ENCODE measurements at places on chromosomes 1 and 21.

DNA sequence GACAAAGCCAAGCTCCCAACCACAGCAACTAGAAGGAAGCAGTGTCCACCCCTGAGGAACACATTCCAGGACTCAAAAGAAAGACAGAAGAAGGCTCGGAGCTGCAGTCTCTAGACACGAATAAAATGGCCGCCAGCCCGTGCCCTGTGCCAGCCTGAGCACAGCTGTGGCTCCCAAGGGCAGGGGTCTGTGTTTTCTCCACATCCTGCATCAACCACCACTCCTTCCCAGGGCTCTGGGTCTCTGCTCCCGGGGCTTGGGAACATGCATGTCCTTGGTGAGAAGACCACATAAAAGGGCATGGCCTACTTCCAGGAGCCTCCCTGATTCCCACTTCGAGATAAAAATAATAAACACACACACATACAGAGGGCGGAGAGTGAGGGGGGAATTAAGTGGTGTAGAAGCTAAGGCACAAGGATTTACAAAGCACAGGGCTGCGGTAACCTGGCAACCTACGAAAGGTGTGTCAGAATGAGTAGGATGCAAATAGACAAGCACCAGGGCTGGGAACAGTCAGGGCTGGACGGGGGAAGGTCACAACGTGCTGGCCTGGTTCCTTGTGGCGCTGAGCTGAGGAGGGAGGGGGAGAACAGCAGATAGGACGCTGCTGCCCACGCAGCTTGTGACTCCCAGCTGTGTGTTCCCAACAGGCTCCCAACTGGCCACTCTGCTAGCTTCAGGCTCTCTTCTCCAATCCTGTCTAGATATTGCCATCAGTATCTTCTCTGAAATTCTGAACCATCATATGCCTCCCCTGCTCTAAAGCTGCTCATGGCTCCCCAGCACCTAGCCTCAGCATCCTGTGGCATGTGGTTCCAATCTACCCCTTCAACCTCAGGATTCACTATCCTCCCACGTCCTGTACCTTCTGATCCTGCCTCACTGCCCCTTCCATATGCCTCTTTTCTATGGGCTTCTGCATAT lies 72.5 kb downstream of the CD34 start:
- DNase-seq = no peak

DNA sequence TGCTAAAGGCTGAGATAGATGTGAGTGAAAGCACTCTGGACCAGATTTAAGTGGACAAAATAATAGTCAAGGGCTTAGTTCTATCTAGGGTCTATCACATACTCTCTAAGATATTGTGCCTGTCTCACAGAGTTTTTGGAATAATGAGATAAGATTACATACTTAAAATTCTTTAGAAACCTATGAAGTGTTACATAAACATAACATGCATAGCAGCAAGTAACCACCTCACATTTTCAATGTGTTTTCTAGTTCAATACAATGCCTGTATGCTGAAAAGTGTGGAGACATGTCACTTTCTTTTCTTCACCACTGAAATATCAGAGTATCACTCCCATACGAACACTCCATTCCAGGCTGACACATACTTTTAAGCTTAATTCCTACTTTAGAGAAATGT lies 16.2 kb downstream of the SDCCAG8 start:
- no peak for DNase-seq

DNA sequence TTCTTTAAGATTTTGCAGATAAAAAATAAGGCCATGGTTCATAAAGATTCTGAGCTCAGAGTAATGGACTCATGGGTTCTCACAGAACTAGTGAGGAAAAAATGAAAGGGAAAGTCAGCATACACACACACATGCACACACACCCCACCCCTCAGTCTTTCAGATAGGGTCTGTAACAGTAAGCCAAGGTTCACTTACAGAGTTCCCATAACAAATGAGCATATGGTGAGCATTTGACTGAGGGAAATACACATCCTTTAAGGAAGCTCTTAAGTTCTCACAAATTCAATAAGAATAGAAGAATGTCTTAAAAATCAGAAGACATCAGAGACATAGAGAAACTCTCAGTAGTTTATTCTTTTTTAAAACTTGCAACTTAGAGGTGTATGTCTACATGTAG lies 57.9 kb downstream of the NTMT2 start:
- no peak for DNase-seq

GRCh38 chr1:20430355-20431175 lies 55.4 kb downstream of the CAMK2N1 start:
- DNase-seq = no peak

GRCh38 chr21:28943631-28944030 lies 49.0 kb downstream of the LTN1 start:
- DNase-seq = no peak

GRCh38 chr1:93244298-93245069 lies 64.0 kb downstream of the CCDC18 start:
- no peak for DNase-seq

DNA sequence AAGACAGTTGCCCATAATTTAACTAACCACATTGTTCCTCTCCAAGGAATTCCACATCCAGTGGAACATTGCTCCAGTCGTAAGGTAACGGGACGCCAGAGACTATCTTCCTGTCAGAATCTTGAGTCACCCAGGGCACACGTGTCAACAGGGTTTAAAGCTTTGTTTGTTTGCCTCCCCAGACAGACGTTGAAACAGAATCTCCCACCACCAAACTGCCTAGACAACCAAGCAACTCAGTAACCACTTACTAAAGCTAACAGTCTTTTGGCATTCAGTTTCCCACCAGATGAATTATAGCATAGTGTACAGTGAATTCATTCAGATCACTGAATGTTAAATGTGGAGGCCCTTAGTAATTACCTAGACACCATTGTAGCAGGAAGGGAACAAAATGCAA lies 439.5 kb downstream of the PLPP3 start:
- no peak for DNase-seq

- DNase-seq = no peak
Observed at GRCh38 chr1:207959141-207959825, 48.4 kb upstream of the CD34 start.

DNA sequence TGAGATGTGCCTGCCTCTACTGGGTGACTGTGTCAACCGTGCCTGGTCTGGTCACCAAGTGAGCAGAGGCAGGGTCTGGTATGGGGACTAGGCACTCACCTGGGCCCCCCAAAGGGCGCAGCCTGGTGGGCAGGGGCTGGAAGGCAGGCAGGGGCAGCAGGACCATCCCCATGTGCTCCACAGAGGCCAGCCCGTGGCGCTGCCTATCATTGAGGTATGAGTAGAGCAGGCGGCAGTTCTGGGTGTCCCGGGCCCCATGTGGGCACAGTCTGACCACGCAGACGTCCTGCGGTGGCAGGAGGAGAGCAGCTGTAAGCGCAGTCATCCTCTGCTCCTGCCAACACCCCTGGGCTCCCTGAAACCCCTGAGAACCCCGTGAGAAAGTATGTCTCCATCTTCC lies 23.7 kb downstream of the SPOCD1 start:
- DNase-seq = no peak

DNA sequence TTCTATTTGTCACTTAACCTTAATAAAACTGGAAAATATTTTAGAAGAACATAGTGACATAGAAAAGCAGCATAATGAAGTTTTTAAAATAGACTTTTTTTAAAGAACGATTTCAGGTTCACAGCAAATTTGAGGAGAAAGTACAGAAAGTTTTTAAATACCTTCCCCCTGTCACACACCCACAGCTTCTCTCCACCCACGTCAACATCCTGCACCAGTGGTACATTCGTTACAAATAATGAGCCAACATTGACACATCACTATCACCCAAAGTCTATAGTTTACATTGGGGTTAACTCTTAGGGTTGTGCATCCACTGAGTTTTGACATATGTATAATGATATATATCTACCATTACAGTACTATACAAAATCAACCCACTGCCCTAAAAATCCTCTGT lies 3.0 kb upstream of the SLC35F3 start:
- no peak for DNase-seq

- no peak for DNase-seq
Observed at GRCh38 chr1:222898191-222898527, 83.3 kb downstream of the DISP1 start.

DNA sequence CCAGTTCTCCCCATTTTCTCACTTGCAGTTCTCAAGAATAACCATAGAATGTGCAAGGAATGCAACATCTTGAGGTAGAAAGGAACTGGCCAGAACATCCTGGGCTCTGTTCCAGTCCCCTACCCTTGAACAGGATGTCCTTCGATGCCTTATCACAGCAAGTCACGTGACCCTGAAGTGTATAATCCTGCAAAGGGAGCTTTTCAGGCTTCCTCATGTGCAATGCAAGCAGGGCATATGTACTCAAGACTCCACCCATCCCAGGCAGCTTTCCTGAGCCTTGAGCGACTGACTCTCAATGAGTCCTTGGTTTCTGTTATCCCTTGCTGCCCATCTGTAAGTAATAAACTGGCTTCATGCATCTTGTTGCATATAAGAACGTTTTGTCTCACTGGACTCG lies 311.0 kb downstream of the MRPL39 start:
- no peak for DNase-seq

GRCh38 chr1:36706416-36706815 lies 223.7 kb upstream of the CSF3R start:
- DNase-seq = no peak

DNA sequence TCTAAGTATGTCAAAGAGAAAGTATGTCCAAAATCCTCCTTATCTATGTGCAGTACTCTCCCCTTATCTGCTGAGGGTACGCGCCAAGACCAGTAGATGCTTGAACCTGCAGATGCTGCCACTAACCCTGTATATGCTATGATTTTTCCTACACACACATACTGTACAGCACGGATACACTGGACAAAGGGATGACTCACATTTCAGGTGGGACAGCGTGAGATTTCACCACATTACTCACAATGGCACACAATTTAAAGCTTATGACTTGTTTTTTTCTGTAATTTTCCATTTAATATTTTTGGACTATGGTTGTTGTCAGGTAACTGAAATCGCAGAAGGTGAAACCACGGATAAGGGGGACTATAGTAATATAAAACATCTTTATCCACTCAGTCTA lies 4.1 kb downstream of the ORC1 start:
- no peak for DNase-seq

DNA sequence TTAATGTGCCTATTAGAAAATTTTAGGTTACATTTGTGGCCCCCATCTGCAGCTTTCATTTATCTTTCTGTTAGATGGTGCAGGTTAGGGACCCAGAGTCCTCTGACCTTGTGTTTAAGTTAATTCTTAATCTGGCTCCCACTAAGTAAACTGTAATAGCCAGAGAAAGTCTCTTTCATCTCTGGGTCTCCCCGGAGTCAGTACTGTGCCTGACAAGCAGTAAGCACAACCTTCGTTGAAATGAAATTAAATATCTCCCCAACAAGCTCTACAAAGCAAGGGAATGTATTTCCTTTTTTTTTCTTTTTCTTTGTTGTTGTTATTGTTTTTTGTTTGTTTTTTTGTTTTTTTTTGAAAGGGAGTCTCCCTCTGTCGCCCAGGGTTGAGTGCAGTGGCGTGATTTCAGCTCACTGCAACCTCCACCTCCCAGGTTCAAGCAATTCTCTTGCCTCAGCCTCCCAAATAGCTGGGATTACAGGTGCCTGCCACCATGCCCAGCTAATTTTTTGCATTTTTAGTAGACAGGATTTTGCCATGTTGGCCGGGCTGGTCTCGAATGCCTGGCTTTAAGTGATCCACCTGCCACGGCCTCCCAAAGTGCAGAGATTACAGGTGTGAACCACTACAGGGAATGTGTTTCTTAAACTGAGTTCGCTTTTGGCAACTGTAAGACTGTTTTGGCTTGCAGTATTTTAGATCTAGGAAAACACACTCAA lies 81.6 kb downstream of the HHIPL2 start:
- DNase-seq = no peak

DNA sequence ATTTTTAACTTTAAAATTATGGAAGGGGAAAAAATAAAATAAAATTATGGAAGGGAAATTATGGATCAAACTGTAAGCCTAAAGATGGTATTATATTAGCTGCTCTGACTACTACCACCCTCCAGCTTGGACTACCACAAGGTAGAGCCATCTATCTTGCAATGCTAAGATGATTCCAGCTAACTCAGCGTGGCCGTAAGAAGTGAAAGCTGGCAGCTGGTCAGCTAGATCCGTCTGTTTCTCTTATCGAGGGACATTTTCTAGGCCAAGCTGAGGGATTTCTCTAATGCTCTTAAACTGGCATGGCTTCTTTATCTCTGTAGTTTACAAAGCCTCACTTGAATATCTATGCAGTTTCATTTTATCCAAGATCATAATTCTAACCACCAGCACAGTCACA lies 31.5 kb downstream of the LYST start:
- DNase-seq = no peak

DNA sequence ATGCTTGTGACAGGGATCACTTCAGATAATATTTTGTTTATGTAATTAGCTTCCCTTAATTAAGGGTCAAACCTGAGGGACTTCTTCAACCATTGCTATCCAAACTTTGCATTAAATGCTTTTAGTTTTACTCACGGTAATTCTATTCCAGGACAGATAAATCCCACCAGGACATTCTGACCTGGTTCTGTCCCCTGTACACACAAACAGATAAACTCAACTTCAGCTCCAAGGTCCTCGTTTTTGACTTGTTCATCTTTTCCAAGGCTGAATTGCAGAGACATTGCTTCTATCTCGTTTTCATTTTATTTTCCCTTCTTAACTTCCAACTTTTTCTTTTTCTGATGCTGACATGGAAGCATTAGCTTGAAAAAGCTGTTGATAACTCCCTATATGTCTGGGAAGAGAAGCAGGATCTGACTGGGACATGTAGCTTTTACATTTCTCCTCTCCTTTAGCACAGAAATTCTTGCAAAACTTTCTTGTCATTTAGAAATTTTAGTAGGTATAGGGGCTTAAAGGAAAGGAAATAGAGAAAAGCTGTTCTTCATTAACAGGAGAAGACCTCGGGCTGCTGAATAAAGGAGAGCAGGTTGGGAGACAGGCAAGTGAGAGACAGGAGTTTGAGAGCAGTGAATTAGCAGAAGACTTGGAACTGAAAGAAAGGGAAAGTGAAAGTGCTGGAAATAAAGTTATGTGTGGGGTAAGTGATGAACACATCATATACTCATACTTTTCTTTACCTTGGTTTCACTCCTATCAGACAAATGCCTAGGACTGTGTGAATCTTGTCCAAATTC lies 231.7 kb upstream of the B3GALT2 start:
- DNase-seq = no peak

- no peak for DNase-seq
Observed at GRCh38 chr21:46554431-46555224, 50.3 kb downstream of the S100B start.

- no peak for DNase-seq
Observed at GRCh38 chr21:39845571-39846130, 21.6 kb upstream of the PCP4 start.

DNA sequence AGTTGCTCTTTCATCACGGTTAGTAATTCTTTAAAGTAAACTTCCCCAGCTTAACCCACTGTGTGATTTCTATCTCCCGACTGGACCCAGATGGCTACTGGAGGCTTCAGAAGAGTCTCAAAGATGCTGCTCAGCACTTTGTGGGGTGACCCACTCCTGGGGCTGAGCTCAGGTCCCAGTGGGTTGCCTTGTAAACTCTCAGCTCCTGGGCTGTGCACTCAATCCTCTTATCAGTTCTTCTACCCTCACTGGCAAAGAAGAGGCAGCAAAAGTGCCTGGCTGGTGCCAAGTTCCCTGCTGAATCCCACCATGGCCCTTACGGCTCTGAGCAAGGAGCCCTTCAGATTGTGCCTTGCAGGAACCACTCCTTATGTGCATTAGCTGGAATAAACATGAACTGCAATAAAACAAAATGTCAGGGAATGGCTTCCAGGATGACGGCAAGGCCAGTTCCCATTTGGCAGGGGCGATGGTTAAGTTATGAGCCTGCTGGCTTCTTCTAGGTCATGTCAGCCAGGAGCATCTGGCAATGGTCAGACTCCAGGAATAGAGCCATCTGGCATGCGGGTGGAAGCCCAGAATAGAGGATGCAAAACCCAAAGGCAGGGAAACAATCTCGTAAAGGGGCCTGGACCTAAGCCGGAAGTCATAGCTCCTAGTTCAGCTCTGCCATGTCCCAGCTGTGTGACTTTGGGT lies 6.8 kb downstream of the MYOC start:
- DNase-seq = no peak
